ENCODE measurements at places on chromosomes 6 and 20. TPM values are rescaled to one million over a fixed set of nuclear protein-coding genes. Genes with fewer than 3 reads are reported as not detected.

DNA sequence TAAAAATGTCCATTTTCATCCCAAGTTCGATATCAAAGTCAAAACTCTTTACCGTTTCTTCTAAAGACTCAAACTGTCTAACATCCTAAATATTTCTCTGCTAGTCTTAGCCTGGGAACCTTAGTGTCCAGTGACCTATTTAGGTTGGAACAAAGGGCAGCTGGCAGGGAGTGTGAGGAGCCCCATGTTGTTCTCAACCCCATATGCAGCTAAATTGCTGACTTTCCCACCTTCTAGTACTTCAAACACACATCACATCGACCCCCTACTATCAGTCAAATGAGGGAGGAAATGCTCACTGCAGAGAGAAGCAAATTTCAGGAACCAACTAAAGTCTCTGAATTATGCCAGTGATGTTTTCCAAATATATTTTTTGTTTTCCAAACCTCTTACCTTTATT lies 192.6 kb upstream of the RAB32 start:
- DNase-seq = no peak
- no peaks in the 10 kb centered on the region for H3K4me1 ChIP-seq
- H3K27ac ChIP-seq = no peak overlapping the region
- no peak overlapping the region for H3K4me3 ChIP-seq
- no peaks in the 10 kb centered on the region for H3K36me3 ChIP-seq

DNA sequence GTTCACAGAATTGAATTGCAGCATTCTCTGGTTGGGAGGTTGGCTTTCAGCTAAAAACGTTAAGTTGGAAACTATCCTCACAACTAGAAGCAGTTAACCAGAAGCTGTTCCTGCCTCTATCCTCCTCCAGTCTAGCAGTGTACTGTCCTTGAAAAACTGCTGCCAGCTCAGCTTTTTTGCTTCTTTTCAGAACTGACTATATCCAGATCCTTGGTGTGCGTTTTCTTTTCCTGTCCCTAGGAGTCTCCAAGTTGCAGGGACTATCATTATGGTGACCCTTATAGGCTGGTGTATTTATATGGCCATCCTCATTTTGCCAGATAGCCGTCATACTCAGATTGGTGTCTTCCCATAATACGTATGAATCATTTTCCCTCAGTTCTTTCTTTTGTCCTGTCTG lies 5.5 kb downstream of the ITCH start:
- H3K36me3 ChIP-seq = peaks cover 35% of the 10 kb centered on the region
- peaks cover 33% of the 10 kb centered on the region for H3K4me1 ChIP-seq
- no peak overlapping the region for H3K4me3 ChIP-seq
- H3K27me3 ChIP-seq = no peaks in the 10 kb centered on the region
- DNase-seq = no peak

GRCh38 chr6:146914489-146915483 lies 289.4 kb upstream of the STXBP5 start:
- no peaks in the 10 kb centered on the region for H3K36me3 ChIP-seq
- H3K27ac ChIP-seq = no peak overlapping the region
- no peak overlapping the region for H3K4me3 ChIP-seq
- H3K4me1 ChIP-seq = no peaks in the 10 kb centered on the region
- no peaks in the 10 kb centered on the region for H3K27me3 ChIP-seq

The SLC12A5 gene
- not detected for total RNA-seq

The MCM8 gene
- total RNA-seq = 13.7 TPM
